ENCODE measurements at places on chromosomes 5 and 9.

GRCh38 chr9:95627802-95628201, 111.0 kb upstream of the PTCH1 start:
- DNase-seq, result no peak

GRCh38 chr9:95970317-95970716, 94.8 kb downstream of the ERCC6L2 start:
- DNase-seq, result no peak

- DNase-seq, result no peak
Observed at GRCh38 chr9:124122813-124123462, 111.4 kb downstream of the LHX2 start.

GRCh38 chr5:113003763-113004162, 27.2 kb downstream of the DCP2 start:
- no peak for DNase-seq

DNA sequence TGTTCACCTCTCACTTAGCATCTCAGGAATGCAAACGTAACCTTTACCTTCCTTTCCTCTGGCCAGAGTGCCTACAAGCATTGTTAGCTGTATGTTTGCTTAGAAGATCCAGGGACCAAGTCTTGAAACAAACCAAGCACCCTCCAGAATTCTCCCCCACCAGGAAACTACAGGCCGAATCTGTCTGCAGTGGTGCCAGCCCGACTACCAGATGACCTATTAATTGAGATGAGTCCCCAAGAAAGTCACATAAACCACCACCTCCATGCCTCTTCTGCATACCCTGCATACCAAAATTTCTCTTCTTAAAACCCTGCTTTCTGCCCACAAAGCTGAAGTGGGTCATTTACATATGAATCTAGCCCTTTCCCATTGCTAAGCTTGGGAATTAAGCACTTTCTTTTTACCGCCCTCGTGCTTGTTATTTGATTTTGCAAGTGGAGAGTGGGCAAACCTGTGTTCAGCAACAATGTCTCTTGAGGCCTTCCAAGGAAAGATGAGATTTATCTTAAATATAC, 1239.1 kb downstream of the CDH12 start:
- no peak for DNase-seq

DNA sequence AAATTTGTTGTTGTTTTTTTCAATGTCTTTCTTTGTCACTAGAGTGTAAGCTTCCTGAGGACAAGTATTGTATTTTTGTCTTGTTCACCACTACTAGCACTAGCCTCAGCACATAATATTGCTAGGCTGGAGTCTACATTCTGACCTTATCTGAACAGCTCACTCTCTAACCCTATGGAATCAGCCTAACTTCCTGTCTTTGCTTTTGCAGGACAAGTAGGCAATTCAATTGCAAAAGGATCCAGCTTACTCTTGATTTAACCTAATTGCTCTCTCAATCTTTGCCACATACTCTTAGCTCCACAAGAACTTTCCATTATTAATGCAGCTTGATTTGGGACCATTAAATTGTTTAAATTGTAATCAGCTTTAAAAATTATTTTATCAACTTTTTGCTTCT, 308.5 kb downstream of the MAN2A1 start:
- DNase-seq, result no peak

DNA sequence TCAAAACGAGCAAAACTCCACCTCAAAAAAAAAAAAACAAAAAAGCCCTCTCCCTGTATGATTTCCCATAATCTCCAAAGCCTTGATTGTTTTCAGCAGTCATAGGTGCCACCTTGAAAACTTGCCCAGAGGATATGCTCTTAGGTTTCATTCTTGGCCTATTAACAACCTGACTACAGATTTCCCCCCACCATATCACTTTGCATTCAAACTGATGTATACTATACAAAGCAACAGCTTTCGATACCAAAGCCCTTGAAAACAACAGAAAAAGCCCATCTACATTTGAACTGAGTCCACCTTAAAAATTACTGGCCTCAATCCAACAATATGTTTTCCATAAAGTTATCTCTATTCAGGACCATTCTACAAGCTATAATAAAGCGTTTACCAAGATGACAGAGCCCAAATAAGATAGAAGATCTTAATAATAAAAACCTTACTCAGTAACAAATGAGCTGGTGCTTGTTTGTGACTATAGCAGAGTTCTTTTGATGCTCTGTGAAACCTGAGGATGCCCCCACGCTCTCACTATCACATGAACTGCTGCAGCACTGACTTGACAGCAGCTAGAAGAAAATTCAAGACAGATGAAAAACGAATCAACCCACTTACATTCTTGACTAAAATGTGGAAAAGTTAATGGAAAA, 44.4 kb downstream of the FNBP1 start:
- DNase-seq, result no peak
